ENCODE measurements at places on chromosomes 3 and 15.

- DNase-seq = peak; percentile 36
Observed at GRCh38 chr3:4983739-4984510, 4.7 kb downstream of the BHLHE40 start.

DNA sequence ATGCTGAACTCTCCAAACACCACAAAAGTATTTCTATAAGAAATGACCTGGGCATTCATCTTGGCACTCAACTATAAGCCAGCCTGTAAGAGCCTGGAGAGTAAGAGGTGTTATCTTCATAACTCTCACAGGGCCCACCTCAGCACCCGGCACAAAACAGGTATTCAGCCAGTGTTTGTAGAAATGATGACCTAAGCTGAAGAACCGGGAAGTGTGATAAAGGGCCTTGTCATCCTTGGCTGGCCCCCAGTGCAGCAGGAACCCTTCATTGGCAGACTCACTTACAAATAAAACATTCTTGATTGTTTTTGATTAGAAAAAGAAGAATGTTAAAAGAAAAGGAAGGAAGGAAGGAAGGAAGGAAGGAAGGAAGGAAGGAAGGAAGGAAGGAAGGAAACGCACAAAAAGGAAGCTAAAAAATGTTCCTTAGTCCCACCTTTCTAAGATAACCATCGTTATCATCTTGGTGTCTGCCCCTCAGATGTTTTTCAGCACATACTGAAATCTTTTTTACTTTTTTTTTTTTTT lies 52.1 kb downstream of the DAPK2 start:
- no peak for DNase-seq

DNA sequence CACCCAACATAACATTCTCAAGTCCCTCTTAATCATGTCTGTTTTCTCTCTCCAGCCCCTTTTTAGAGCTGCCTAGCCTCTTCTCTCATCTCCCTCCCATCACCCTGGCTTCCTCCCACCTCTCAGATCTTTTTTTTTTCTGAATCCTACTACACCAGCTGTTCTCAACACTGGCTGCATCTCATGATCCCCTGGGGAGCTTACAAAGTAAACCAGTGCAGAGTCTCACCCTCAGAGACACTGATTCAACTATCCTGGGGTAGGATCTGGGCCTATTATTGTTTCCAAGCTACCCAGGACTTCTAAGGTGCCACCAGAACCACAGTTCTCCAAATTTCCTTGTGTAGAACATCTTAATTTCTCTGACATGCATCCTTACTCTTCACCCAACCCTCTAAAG lies 50.3 kb upstream of the ACAN start:
- DNase-seq = no peak

GRCh38 chr3:159266779-159267178 lies 464.9 kb downstream of the MFSD1 start:
- no peak for DNase-seq

DNA sequence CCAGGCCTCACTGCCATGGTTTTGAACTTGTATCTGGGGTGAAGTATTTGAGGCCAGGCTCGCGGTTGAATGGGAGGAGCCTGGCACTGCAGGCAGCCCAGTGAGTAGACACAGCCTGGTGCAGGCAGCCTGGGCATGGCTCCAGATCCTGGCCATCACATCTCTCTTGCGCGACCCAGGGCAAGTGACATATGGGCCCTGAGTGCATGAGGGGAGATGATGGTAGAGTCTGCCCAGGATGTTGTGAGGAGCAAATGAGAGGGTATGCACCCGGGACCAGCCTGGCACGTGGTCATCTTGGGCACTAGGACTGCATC lies 103.5 kb downstream of the TBC1D2B start:
- DNase-seq = no peak

GRCh38 chr3:111859974-111860859 lies 1.2 kb downstream of the PHLDB2 start:
- DNase-seq = peak; percentile 6

GRCh38 chr3:38648659-38649499 lies 608 bp downstream of the SCN5A start:
- DNase-seq = no peak

GRCh38 chr3:40291471-40291870 lies 18.0 kb upstream of the EIF1B start:
- DNase-seq = no peak

- DNase-seq = no peak
Observed at GRCh38 chr15:78208887-78209645, 25.3 kb downstream of the ACSBG1 start.

DNA sequence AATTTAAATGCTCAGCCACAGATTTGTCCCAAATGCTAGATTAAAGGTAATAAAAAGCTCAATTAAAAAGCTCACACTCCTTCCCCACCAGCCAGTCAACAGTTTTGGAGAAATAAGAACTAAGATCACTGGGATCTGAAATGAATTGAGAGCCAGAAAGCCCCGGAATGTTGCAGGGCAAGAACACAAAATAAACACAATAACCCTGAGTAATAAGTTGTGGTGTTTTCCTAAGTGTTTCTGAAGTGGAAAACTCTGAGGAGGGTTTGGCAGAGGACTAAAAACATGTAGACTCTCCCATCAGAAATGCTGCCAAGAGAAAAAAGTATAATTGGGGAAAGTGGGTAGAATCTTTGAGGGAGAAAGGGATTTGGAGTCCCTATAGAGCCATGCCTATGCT lies 127.8 kb downstream of the ABI3BP start:
- DNase-seq = no peak

- no peak for DNase-seq
Observed at GRCh38 chr3:49493901-49494300, 23.8 kb downstream of the DAG1 start.

DNA sequence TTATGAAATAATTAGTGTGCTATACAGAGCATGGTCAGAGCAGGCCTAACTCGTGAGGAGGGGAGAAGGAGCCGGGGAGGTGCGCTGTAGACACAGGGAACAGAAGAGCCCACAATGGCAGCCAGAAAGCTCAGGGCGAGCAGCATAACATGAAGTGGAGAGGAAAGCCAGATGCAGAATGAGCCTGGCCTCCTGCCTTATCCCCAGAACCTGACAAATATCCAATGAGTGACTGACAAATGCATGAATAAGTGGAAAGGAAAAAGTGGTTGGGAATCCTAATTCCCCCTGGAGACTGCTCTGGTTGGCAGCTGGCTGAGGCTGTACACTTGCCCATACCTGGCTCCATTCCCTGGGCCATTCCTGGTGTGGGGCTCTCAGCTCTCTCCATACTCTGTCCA lies 9.2 kb upstream of the MST1R start:
- no peak for DNase-seq

DNA sequence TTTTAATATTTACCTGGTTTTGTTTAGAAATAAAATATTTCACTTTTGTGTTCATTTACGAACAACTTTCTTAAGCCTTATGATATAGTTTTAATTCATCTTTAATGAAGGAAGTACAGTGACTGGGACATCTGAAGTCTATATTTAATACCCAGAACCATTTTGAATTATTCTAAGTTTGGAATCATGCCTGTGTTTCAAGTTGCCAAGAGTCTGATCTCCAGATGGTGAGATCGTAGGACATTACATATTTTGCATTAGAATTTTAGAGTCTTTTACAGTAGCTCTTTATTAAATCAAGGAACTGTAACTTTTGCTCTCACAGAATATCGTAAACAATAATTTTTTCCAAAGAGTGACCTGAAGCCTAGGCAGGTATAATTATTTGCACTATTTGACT lies 420.7 kb downstream of the SI start:
- DNase-seq = no peak

DNA sequence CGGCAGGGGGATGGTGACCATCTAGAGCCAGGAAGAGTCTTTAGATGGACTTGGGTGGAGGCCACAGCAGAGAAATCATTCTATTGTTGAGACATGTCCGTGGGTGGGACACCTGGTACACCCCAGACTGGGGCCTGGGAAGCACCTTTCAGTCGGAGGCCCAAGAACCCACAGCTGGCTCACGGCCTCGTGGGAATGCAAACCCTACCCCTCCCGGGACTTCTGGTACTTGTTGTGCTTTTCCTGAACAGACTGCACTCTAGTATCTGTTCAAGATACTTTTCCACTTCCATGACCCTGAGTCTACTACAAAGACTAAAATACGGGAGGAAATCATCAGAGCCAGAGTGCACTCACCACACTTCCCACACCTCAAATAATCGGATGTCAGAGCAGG lies 60.7 kb downstream of the BDH1 start:
- DNase-seq = no peak

- DNase-seq = no peak
Observed at GRCh38 chr3:64122476-64122875, 99.2 kb upstream of the PSMD6 start.

GRCh38 chr3:35383719-35384555 lies 255.4 kb upstream of the ARPP21 start:
- no peak for DNase-seq

DNA sequence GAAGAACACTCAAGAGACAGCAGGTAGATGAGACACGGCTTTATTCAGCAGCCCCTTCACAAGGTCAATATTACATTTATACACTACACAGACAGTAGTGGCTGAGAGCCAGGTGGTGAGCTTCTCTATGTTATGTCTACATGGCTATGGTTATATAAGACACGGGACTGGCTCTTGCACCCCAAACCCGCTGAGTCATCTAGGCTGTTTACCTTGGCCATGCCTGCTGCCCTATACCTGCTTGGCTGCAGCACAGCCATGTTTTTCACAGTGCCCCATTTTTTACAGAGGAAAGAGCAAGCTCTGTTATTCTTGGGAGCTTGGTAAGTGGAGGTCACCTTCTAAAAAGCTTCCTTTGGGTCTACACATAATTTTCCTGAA lies 231.6 kb downstream of the IGSF11 start:
- no peak for DNase-seq

GRCh38 chr15:41281236-41281635 lies 50.2 kb downstream of the CHP1 start:
- DNase-seq = no peak

DNA sequence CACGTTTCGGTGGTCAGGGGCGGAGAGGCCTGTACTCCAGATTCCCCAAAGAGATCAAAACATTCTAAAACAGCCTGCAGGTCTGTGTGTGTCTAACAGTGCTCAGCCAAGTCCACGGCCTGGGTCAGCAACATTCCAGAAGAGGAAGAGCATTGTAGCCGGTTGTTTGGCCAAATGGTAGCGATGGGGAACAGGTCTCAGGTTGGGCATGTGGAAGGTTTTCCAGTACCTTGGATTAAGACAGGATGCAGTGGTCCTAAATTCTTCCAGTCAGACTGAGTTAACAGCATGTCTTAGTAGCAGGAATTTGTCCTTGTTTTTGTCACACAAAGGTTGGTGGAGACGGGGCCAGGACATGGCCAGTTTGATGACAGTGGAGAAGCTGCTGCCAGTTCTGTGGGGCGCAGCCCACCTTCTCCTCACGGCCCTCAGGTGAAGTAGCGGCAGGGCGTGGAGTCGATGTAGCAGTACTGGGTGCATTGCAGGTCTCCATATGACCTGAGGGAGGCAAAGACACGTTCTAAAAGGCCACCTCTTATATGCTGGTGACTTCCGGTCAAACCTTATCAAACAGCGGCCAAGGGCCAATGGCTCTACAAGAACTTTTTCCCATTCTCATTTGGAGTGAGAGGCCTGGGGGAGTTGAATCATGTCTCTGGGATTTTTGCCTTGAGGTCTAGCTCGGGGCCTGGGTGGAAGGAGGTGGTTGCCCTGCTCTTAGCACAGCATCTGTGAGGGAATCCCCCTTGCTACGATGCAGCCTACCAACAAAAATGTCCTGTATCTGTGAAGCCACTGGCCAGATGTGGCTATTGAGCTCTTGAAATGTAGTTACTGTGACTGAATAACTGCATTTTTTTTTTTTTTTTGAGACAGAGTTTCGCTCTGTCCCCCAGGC lies 24.1 kb downstream of the EAF1 start:
- no peak for DNase-seq

GRCh38 chr3:184746131-184747120 lies 34.6 kb upstream of the MAGEF1 start:
- no peak for DNase-seq

DNA sequence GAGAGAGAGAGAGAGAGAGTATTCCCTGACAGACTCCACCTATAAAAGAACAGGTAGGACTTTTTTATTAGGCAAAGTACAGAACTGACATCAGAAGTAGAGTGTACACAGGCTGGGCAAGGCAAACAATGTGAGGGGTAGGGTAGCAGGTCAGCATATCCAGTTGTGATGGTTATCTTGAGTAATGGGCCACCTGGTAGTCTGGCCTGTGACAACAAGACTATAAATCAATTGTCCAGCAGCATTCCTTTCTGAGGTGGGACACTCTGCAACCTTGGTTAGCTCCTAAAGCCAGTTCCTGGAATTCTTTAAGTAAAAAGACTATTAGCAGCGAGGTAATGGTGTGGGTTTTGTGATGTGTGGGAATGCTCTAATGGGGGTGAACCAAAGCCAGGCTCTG lies 14.9 kb upstream of the TMCC1 start:
- DNase-seq = no peak

DNA sequence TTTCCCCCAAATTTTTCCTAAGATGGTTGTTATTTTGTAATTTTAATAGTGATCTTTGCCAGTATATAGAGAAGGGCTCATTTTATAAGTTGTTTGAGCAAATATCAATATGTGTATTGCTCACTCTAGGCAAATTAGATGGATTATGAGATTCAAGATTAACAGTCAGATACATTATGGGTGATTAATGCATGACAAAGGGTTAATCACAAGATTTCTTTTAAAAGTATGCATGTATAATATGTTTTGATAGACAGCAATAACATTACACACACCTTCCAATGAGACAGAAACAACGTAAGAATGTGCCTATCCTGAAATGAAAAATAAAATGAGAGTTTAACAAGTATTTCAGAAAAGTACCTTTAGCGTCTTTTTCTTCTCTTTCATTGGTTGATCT lies 547.6 kb upstream of the AGTR1 start:
- DNase-seq = no peak

DNA sequence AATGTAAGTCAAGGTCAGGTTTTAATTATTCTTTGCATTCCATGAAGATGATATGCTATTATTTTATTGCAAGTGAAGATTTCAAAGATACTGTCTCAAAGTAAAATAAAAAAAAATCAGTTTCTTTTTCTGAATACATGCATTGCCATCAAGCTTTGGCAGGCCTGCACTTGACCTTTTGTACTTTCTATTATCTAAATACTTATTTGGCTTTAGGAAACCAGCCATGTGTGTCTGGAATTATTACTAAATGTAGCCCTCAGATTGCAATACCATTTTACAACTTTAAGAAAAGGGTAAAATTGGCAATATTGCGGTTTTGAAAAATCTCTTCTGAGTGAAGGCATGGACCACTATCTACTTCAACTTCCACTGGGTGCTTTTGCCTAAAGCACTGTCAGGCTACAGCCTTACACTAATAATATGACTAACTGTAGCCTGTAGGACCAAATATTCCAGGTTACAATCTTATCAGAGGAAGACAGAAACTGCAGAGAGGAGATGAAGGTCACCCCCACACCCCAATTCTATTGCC lies 349.4 kb upstream of the DCBLD2 start:
- DNase-seq = no peak

- DNase-seq = no peak
Observed at GRCh38 chr15:63968700-63969099, 77.6 kb downstream of the DAPK2 start.

Measured in stimulated activated CD4-positive, alpha-beta T cell treated with anti-CD3 and anti-CD28 coated beads, Interleukin-15, amount 100 ng/mL, for 1 hour (primary cell).